Activated B cell treated with CpG ODN at 0.5 μM for 24 hours (primary cell): ENCODE measurements at places on chromosomes 1 and 21. TPM values are rescaled to one million over a fixed set of nuclear protein-coding genes. Genes with fewer than 3 reads are reported as not detected.

DNA sequence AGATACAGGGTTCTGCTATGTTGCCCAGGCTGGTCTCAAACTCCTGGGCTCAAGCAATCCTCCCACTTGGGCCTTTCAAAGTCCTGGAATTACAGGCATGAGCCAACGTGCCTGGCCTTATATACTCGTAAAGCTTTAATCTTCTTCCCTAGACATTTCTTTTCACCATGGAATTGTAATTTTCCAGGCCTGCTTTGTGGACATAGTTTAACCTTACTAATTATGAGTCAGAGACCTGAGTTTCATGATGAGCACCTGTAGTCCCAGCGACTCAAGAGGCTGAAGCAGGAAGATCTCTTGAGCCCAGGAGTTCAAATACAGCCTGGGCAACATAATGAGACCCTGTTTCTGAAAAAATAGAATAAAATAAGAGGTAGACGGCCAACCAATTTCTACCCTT, 12.3 kb downstream of the PATJ start:
- no peak for DNase-seq

- DNase-seq: no peak
These were observed 37.1 kb upstream of the KANK4 start for GRCh38 chr1:62356257-62356835.

GPR3 gene
- 0.11 TPM in 1 of 2 replicates, not detected in the other for total RNA-seq

TAS1R1 gene
- not detected in 2 replicates for total RNA-seq

- DNase-seq: no peak
These were observed 1.4 kb downstream of the PMF1 start for GRCh38 chr1:156214024-156214748.

DNA sequence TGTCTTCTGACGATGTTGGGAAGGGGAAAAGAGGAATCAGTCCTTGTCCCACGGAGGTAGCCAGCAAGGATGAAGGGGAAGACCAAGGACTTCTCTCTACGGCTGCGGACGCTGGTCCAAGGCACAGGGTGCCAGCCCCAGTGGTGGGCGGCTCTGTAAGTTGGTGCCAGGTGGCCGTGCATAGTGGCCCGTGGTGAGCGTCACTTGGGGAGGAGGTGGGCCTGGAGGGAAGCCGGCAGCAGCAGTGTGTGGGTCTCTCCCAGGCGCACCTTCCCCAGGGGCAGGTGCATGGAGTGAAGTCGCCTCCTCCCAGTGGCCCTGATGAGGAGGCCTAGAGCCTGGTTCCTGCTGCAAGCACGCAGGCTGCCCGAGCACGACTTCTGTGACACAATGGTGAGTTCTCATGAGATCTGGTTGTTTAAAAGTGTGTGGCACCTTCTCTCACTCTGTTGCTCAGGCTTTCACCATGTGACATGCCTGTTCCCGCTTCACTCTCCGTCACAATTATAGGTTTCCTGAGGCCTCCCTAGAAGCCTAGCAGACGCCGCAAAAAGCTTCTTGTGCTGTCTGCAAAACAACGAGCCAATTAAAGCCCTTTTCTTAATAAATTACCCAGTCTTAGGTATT, 43.6 kb upstream of the TIAM1 start:
- no peak for DNase-seq

NME7 gene
- 14.5 and 16.0 TPM in 2 replicates for total RNA-seq

- no peak for DNase-seq
These were observed 30.1 kb downstream of the SMYD2 start for GRCh38 chr1:214310777-214311690.

GRCh38 chr1:110798691-110799256, 74.2 kb upstream of the CD53 start:
- DNase-seq: no peak

- no peak for DNase-seq
These were observed 39.0 kb downstream of the FYB2 start for GRCh38 chr1:56780128-56780750.

GRCh38 chr1:91513160-91513559, 12.5 kb downstream of the CDC7 start:
- DNase-seq: no peak

PSRC1 gene
- 0.69 TPM in 1 of 2 replicates, not detected in the other for total RNA-seq

DNA sequence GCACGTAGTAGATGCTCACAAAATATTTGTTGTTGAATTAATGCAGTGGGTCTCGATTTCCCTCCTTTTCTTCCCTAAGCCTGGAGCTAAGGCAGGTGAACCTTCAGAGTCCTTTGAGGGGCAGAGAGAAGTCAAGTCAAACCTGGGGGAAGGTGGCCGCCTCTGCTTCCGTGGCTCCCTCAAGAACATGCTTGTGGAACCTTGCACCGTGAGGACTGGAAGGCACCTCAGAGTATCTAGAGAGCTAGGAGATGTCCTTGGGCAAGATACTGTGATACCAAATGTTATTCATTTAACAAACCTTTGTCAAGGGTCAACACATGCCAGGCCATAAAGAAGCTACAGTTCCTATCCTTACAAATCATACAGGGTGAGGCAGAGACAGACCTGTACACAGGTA, 38.3 kb downstream of the GPA33 start:
- no peak for DNase-seq

LCE3A gene
- total RNA-seq: not detected in 2 replicates

DNA sequence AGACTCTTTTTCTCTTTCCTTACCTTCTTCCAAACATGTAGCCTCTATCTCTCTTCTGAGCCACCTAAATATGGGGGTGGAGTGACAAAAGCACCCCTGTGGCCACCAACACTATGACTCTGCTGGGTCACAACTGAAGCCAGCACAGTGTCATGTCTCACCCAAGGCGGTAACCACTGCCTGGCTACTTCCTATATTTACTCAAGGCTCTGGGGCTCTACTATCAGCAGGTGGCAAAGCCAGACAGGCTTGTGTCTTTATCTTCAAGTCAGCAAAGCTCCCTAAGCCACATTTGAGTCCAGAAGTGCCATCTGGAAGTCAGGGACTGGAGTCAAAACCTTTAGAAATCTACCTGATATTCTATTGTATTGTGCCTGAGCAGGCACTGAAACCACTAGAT, 1515.2 kb downstream of the PLA2G4A start:
- no peak for DNase-seq

- DNase-seq: no peak
These were observed 23.0 kb downstream of the RLF start for GRCh38 chr1:40184193-40184592.

- no peak for DNase-seq
These were observed 9.6 kb downstream of the RAB25 start for GRCh38 chr1:156070548-156070947.

DNA sequence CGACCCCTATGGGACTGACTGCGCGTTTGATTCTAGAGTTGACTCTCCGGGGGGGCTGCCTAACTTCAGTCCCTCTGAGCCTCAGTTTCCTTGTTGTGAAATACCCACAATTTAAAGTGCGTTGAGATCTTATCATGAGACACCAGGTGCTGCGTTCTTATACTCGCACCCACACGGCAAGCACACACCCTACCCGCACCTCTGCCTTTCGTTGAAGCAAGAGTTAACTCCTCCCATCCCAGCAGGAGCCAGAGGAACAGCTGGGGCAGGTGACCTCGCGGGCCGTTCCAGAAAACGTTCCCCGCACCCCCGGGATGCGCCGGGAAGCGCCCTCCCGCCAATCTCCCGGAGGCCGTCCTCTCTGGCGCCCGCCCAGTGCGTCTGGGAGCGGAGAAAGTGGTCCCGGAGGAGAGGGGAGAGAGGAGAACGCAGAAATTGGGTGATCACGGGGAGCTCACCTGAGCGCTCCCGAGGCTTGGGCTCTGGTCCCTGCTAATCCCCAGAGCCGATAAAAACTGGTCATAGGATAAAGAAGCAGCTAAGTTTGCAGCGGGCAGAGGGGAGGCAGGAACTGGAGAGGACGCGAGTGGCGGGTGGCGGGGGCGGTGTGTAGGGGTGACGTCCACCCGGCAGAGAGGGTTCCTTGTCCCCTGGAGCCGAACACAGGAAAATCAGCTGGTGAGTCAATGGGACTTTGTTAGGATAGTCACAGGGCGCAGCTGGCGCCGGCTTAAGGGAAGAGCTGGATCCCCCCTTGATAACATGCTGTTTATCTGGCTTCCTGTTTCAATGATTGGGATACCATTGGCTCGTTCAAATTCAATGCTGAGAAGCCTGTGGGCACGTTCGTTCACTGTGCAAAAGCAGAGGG, 869 bp downstream of the NAV1 start:
- DNase-seq: no peak

- DNase-seq: no peak
These were observed 22.9 kb upstream of the MTF2 start for GRCh38 chr1:93056214-93056613.

- no peak for DNase-seq
These were observed 23.3 kb downstream of the NUCKS1 start for GRCh38 chr1:205726619-205727125.

- no peak for DNase-seq
These were observed 957.0 kb downstream of the NCAM2 start for GRCh38 chr21:21955204-21955603.

- DNase-seq: no peak
These were observed 52.7 kb downstream of the PKN2 start for GRCh38 chr1:88736633-88737248.

- DNase-seq: no peak
These were observed 30.7 kb downstream of the PRDX6 start for GRCh38 chr1:173507847-173508209.

DNA sequence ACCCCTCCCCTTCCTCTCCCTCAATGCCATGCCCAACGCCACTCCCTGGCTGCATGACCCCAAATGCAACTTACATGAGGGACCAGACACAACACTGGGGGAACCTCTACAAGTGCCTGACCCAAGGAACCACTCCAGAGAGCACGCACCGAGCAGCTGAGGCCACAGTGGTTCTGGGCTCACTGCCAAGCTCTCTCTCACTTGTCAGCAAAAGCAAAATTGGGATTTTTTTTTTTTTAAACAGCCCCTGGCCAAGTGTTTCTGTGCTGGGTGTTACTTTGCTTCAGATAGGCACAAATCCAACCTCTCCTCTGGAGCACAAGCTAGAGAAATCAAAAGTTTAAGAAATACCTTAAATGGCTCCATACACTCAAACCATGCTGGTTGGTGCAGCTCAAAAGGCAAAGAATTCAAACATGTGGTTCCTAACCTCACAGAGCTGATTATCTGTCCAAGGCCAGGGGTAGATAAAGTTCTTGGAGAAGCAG, 363.0 kb downstream of the SETD4 start:
- no peak for DNase-seq

CDA gene
- total RNA-seq: not detected in 2 replicates

CHRM3 gene
- not detected in 2 replicates for total RNA-seq

DNA sequence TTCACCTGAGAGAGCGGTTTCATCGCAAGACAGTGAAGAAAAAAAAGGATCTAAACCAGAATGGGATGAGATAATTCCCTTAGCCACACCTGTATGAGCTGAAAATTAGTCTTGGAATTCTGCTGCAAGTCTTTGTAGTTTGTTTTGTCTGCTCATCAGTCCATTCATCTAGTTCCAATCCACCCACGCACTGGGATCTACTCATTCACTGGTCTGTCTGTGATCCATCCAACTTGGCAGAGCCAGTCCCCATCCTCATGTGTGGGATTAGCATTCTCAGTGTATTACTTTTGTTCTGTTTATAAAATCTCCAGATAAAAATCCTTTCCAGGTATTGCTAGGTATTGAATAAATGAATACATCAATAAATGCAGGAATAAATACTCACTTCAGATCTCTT, 266.5 kb upstream of the USP24 start:
- no peak for DNase-seq

DNA sequence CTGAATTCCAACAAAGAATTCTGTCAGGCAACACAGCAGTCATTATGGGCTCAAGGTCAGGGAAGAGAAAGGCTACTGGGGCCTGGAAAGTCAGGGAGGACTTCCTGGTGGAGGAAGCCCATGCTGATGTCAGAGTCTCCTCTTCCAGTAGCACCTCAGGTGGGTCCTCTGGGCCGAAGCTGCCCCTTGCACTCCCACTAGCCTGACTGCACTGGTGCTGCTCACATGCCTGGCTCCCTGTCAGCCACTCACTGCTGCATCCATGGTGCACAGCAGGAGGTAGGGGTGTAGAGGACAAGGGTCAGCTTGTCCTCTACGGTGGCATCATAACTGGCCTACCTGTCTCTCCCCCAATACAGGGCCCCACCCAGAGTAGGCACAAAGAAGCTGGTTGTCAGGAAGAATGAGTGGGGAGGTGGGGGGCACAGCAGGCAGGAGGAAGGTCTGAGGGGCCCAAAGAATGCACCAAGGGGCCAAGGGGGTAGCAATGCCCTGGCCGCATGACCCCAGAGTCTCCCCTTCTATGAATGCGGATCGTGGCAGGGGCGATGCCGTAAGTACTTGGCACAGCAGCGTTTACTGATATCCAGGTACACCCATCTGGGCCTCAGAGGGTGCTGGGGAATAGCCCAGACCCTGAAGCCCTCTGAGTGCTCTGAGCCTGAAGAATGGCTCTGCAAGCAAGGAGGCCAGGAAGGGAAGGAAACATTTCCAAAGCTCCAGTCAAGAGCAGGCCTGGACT, 80.3 kb downstream of the GLIS1 start:
- DNase-seq: no peak

DNA sequence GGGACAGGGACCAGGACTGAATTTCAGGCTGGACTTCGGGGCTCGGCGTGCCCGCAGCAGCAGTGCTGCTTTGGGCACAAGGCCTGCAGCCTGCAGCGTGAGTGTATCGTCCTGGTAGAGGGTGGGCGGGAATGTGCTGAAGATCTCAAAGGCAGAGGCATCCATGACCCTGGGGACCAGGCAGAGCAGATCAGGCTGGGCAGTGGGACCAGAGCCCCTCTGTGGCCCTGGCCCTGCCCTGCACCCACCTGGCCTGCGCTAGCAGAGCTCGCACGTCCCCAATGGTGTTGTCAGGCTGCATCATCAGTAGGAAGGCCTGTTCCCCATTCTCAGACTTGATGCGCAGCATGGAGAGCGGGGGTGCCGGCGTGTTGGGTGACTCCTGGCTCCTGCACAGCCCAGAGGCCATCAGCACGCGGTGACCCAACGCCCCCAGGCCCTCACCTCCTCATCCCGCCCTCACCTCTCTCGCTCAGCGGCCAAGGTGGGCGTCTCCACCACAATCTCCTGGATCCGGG, 2.6 kb downstream of the SH3BGRL3 start:
- no peak for DNase-seq

SYPL2 gene
- not detected in 2 replicates for total RNA-seq

DNA sequence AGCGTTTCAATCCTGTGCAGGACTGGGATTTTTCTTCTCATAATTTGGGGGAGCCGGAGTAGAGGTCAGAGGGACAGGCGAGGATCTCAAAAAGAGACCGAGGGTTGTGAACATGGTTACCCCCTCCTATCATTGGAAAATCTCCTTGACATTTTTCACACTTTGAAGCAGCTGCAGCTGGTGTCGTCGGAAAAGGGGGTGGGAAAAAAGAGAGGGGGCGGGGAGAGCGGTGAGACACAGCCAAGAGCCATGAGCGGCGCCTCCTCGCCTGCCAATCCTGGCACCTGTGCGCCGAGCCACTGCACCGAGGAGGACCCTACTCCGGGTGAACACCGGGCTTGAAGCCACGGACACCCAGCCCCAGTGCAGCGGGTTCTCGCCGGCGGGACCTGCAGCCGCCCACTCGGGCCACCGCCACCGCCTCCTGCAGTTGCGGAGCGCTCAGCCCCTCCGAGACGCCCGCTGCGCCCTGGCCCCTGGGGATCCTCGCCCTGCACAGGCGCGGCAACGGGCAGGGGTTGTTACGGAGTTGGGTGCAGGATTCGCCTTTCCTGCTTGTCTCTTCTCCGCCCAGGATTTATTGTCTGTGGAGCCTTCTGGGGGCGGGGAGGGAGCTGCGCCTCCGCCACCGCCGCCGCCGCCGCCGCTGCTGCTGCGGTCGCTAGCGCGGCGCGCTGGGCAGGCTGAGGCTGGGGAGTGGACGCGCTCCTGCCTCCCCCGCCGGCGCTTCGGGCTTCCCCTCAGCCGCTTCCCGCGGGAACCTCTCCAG, at the start of gene LRRC7:
LRRC7 (plus strand) TSS at position 271 of the 769 bp plus-strand sequence. CDS start 718 bp downstream, outside the sequence.
- DNase-seq: no peak

GRCh38 chr21:37555672-37556261, 189.2 kb downstream of the DYRK1A start:
- DNase-seq: no peak

RBM11 gene
- total RNA-seq: 1.6 TPM in 2 replicates

BTBD8 gene
- 0.46 and 0.51 TPM in 2 replicates for total RNA-seq
